ENCODE measurements at places on chromosomes 4 and X. TPM values are rescaled to one million over a fixed set of nuclear protein-coding genes. Genes with fewer than 3 reads are reported as not detected.

Gene NDST3
- 0.85 TPM for polyA plus RNA-seq

Gene CENPE
- 5.9 TPM for polyA plus RNA-seq

Gene RHOXF2B
- polyA plus RNA-seq = 0.07 TPM

Gene FGF5
- polyA plus RNA-seq = 0.25 TPM

Gene ASMT
- not detected for polyA plus RNA-seq

Gene CRMP1
- 31.5 TPM for polyA plus RNA-seq

Gene GPC4
- polyA plus RNA-seq = 12.4 TPM

Gene CXCL10
- polyA plus RNA-seq = 3.9 TPM

Gene PABPC1L2B
- 0.04 TPM for polyA plus RNA-seq

Gene HSD17B13
- 0.49 TPM for polyA plus RNA-seq

Gene L1CAM
- 22.5 TPM for polyA plus RNA-seq

Gene ARL9
- 0.63 TPM for polyA plus RNA-seq

Gene SOWAHD
- polyA plus RNA-seq = 4.4 TPM

Gene ENAM
- polyA plus RNA-seq = 1.4 TPM

Gene VSIG1
- polyA plus RNA-seq = 0.22 TPM
